ENCODE measurements at places on chromosomes 3 and 15. TPM values are rescaled to one million over a fixed set of nuclear protein-coding genes. Genes with fewer than 3 reads are reported as not detected.

DNA sequence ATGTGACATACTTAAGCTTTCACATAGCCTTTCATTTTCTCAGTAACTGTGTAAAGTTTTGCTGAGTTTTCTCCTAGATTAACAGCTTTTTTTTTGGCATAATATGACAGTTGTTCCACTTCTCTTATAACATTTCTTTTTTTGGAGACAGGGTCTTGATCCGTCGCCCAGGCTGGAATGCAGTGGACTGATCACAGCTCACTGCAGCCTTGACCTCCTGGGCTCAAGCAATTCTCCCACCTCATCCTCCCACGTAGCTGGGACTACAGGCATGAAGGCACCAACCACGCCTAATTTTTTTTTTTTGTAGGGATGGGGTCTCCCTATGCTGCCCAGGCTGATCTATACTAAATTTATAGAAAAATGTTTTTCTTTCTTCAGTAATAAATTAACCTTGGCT, 30.1 kb downstream of the DLG1 start:
- no peak for DNase-seq

DNA sequence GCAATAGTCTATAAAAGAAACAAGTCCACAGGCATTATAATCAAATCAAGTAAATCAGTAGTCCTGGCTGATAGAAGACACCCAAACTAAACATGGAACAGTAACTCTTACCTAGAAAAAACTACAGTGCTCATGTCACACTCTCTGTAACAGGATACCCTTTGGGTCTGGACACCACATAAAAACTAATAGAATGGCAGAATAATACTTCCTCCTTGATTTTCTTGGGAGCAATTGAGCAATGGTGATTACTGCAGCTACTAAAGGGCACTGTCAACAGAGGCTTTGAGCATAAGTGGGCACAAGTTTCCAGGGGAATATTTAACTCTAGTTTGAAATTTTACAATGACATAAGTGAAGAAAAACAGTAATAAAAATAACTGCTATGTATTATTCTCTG, 59.5 kb downstream of the GLB1 start:
- DNase-seq = no peak

GRCh38 chr15:53034767-53035245, 244.7 kb upstream of the ONECUT1 start:
- no peak for DNase-seq

DNA sequence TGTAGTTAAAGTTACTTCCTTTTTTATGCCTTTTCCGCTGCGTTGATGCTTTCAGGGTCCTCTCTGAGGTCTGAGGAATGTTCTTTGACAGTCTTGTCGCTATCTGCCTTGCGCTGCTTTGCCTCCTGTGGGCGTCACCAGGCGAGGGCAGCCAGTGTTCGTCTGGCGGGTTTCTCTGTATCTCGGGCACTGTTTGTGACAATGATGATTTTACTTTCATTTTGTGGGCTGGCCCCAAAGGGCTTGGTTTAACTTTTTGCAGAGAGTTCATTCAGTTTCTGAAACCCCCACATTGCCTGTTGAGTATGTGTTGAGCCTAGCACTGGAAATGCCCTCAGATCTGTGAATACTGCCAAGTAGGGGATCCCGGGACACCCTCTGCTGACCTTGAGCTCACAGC, 24.6 kb upstream of the SACM1L start:
- no peak for DNase-seq

- no peak for DNase-seq
Measured at GRCh38 chr15:54364961-54365360, 386.7 kb downstream of the UNC13C start.

DNA sequence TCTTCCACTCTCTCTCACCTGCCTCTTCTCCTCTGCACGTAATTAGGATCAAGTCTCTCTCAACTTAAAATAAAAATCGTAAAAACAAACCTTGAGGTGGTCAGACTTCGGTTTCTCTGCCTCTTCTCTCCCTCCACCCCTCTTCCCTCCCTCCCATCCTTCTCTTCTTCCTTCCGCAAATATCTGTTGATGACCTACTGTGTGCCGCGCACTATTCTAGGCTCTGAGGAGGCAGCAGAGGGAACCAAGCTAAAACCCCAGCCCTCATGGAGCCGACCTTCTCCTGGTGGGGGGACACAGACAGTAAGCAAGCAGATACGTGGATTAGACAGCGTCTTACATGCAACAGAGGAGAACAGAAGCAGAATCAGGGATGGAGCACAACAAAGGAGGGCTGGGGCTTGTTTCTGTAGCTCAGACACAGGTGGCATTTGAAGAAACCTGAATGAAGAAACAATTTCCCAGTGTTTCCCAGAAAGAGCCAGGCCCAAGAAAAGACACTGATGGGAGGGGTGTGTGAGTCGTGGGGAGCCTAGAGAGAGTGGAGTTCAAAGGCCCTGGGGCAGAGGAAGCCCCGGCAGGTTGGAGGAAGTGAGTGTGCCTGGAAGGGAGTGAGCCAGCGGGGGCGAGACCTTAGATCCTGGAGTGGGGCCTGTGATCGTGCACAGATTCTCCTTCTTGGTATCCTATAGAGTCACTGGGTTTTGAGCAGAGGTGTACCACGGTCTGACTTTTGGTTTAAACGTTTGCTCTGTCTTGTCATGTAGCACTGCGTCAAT, 80.5 kb downstream of the TOP2B start:
- DNase-seq = no peak

GRCh38 chr15:37701230-37701629, 233.2 kb upstream of the TMCO5A start:
- no peak for DNase-seq

DNA sequence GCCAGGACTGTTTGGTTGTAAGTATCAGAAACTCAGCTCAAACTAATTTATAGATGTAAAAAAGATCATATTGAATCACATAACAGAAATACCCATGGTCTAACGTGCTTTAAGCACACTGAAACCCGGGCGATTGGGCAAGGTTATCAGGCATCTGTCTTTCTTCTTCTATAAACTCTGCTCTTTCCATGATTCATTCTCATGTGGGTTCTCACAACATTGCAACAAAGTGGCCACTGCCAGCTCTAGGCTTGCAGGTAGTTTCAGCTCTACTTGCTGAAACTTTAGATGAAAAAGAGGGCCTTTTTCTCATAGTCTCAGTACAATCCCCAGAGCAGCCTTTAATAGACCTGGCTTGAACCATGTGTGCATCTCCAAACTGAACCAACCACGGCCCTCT, 456.1 kb downstream of the MFSD1 start:
- no peak for DNase-seq

DNA sequence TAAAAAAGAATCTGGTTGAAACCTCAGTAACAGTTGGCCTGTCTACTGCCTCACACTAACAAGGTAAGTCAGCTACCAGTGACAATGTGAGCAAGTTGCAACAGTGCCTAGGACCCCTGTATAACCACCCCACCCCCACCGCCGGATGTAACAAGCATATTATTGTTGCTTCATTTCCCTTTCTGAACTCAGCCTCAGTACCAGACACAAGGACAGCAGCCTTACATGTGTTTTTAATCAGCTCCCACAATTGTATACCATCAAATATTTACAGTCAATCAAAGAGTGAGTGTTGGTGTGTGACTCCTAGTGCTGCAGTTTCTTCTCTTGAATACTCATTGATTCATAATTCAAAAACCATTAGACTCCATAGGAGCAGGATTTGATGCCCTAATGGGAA, 96.4 kb downstream of the PYDC2 start:
- no peak for DNase-seq

GRCh38 chr3:16897254-16897926, 12.6 kb downstream of the PLCL2 start:
- DNase-seq = no peak

GRCh38 chr3:40793730-40794129, 269.0 kb downstream of the ZNF621 start:
- no peak for DNase-seq

DNA sequence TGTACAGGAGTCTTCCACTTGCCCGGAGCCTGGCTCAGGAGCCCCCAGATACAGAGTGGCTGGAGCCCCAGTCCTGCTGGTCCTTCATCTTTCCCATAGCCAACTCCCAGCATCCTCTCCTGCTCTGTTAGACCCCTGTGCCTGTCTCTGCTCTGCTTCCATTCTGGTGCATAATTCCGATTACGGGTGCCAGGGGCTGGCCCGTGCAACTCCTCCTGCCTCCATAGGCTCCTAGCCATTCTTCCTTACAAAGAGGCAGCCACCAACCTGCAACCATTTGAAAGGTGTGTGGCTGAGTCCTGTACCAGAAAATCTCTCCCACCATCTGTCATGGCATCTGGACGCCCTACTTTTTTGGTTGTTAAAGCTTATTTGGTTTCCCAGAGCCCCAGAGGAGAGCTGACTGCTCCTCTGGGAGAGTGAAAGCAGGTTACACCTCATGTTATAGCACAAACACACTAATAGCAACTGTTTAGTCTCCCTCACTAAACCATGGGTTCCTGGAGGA, 5.2 kb upstream of the RAD18 start:
- DNase-seq = no peak

- no peak for DNase-seq
Measured at GRCh38 chr3:130299531-130299930, 45.9 kb upstream of the COL6A5 start.

DNA sequence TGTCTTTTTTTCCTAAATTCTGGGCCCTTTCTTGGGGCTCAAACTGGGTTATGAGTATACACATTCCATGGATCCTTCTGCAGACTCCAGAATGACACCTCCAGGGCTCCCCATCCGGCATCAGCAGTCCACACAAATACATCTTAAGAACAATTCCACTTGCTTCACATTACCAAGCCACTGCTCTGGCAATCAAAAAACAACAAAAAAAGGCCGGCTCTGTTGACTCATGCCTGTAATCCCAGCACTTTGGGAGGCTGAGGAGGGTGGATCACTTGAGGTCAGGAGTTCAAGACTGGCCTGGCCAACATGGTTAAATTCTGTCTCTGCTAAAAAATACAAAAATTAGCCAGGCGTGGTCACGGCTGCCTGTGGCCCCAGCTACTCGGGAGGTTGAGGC, 49.9 kb upstream of the LPP start:
- DNase-seq = no peak

- no peak for DNase-seq
Measured at GRCh38 chr3:116242825-116243224, 202.5 kb downstream of the LSAMP start.

DNA sequence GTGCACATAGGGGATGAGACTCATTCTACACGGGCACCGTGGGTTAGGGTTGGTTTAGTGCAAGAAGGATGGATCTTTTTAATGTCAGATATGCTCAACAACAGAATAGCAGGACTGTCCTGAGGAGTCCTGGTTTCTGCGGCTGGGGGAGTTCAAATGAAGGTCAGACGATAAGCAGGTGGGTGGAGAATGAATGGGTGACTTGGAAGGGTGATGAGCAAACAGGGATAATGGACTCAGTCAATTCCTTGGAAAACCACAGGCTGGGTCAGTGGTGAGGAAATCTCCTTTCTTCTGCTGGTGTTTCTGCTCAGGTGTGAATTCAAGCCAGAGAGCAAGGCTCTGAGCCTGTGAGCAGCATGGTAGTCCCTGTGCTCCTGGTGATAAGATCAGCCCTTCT, 59.9 kb downstream of the MESD start:
- DNase-seq = no peak

GRCh38 chr3:24475925-24476324, 18.7 kb downstream of the THRB start:
- no peak for DNase-seq

DNA sequence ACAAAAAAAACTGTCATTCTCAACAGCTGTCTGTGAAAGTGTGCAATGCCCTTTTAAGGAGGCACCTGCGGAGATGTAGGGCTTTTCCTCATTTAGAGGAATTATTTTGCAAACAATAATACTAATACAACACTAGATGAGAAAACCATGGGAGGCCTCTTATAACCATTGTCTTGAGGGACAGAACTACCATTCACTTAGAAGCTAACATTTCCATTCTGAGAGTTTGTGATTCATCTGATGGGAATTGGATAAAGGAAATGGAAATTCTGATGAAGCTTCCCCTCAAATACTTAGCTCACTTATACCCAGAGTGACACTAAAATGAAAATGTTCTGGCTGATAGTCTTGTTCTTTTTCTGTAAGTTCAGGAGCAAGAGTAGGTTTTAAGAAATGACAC, 147.7 kb downstream of the CADPS start:
- no peak for DNase-seq

DNA sequence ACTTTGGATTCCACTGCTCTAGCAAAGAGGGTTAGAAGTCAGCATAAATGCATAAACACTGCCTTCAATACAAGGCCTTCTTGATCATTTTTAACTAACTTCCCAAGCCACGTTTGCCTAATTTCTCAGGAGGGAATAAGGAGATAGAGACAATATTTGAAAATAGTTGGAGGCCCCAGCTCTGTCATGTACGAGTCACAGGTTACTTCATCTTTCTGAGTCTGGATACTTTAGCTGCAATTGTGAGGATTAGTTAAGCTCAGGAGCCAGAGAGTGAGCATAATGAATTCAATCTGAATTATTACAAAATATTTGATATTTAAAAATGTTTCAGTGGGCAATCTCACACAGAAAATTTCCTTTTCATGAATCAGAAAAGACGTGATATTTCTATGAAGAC, 298.9 kb downstream of the SHOX2 start:
- DNase-seq = no peak

- DNase-seq = no peak
Measured at GRCh38 chr15:63244976-63245645, 32.3 kb upstream of the APH1B start.

DNA sequence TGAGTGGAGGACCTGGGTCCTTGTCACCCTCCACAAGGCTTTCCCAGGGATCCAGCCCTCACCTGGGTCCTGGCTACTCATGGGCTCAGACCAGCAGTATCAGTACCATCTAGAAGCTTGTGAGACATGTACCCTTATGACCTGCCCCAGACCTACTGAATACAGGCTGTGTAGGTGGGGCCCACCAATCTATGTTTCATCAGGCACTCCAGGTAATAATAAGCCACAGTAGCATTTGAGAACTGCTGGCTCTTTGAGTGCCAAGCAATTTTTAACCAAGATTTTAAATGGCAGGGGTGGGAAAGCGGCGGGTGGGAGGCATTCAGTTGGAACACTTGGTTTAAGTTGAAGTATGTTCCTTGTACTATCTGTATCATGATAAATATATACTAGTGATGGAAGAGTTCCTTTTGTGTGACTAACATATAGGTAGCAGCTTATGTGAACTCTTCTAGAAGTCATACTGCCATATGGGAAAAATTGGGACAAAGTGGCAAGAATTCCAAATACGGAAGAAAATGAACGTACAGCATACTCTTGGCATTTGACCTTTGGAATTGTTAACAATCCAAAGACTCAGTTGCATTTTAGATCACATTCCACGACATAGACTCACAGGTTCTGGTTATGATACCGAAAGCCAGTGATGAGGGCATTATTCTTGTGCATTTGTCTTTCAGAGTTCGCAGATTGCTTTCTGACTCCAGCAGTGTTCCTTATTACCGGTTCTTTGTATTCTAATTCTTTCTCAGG, 190.4 kb downstream of the GHSR start:
- no peak for DNase-seq

Gene CHP1
- total RNA-seq = 46.1 TPM

Gene CDHR4
- total RNA-seq = not detected

Gene XXYLT1
- total RNA-seq = 44.4 TPM

Gene LRRC34
- not detected for total RNA-seq

Gene POPDC2
- total RNA-seq = not detected

Gene DPPA4
- total RNA-seq = not detected

Gene HYAL1
- total RNA-seq = 0.18 TPM

Gene CYP11A1
- total RNA-seq = 1.3 TPM

Gene HDAC11
- total RNA-seq = 4.8 TPM

Data from SJSA1 (cell line).